Muscle of back (tissue), 13 donors: ENCODE measurements at places on chromosomes 11 and 22.
A peak's percentile ranks its signal among the peaks of the same experiment; 100 is the strongest.

GRCh38 chr11:74592063-74592440 is 330 bp upstream of the POLD3 start:
- DNase-seq, result no peak

DNA sequence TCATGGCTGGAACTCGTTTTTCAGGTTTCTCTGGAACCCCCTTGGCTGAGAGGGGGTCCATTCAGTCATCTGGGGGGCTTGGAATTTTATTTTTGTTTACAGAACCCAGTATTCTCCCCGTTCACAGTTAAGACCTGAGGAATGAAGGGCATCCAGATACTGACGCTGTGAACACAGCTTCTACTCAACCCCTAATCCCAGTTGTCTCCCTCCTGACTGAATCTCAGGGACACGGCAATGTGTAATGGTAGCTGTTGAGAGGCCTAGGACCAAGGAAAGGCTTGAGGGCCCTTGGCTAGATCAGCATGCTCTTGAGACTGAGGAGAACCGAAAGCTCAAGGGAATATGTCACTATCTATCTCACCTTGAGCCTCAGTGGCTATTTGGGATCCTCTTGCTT is 113.6 kb downstream of the SWAP70 start:
- DNase-seq, result no peak

- no peak for DNase-seq
Measured at GRCh38 chr11:7898666-7899283, 32.3 kb downstream of the OR10A6 start.

GRCh38 chr11:73335204-73335923 is 27.3 kb downstream of the ARHGEF17 start:
- peak; percentile 92 for DNase-seq

GRCh38 chr11:2153581-2154194 is 7.3 kb downstream of the INS start:
- DNase-seq, result no peak

DNA sequence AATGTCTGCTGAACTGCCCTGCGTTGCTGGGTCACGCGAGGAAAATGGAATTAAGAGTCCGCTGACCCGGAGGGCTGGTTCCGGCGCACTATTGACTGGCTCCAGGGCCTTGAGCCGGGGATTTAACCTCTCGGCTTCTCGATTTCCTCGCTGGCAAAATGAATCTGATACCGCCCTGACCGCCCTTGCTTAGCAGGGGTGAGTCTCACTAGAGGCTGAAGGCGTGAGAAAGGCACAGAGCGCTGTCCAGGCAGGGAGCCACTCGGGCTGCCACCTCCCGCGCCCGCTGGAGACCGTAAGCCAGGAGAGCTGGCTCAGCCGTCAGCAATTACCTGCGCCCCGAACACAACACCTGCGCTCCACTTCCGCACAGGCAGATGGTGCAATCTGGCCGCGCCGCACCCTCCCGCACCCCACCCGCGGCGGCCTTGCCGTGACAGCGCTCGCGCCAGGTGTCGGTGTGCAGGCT is 65.6 kb downstream of the BUD13 start:
- no peak for DNase-seq
